ENCODE measurements at places on chromosomes 7 and 10. TPM values are rescaled to one million over a fixed set of nuclear protein-coding genes. Genes with fewer than 3 reads are reported as not detected.

GRCh38 chr7:155057076-155057475 lies 13.0 kb upstream of the HTR5A start:
- DNase-seq = no peak

The AASS gene
- total RNA-seq = 1.9 TPM

DNA sequence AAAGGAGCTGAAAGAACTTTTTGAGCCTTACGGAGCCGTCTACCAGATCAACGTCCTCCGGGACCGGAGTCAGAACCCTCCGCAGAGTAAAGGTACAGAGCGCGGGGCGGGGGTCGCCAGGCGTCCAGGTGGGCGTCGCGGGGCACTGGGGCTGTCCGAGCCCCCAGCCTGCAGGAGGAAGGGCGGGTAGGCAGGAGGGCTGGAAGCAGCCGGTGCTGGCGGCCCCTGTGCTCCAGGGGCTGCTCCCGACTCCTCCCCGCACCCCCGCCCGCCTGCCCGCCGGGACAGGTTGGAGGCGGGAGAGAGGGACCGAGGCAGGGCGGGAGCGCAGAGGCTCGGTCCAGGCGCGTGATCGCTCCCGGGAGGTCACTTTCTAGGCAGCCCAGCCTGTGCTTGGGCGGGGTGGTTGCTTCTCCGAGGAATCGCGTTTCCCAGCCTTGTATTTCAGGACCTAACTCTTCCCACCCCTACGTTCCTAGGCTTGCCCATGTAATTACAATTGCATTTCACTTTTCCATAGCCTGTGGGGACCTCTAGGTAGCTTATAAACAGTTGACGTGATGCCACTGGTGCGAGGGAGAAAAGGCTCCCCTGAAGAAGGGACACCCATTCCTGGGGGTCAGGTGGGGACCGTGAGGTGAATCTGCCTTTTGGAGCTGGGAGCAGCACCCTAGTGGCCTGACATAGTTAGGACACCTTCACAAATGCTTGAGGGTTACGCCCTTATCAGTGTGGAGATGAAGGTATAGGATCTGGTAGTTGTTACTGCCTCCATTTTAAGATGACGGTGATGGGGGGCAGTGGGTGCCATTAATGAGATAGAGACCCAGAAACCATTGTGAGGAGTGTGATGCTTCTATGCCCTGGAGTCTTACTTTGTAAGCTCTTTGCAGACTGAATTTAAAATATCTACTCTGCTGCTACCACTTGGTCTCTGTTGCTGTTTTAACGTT lies 148.2 kb downstream of the CELF2 start:
- DNase-seq = peak; percentile 84

The UPK3BL2 gene
- total RNA-seq = 8.2 TPM

GRCh38 chr10:100826983-100827818 lies 81.8 kb downstream of the PAX2 start:
- DNase-seq = peak; percentile 54

DNA sequence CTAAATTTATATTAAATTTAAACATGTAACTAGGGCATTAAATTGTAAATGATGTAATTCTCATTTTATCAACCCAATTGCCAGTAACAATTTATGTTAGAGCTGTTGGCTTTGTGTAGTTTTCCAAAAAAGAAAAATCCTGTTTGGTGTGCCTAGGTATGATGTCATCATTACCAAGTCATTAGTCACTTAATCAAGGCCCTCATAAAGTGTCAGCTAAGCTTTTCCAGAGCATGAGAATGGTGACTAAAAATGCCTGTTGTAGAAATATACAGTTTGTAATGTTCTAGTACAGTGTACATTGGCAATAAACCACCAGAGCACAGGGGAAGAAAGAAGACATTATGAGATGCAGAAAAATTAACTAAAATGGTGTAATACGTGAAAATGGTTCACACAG lies 593.8 kb upstream of the ANKRD30A start:
- no peak for DNase-seq

DNA sequence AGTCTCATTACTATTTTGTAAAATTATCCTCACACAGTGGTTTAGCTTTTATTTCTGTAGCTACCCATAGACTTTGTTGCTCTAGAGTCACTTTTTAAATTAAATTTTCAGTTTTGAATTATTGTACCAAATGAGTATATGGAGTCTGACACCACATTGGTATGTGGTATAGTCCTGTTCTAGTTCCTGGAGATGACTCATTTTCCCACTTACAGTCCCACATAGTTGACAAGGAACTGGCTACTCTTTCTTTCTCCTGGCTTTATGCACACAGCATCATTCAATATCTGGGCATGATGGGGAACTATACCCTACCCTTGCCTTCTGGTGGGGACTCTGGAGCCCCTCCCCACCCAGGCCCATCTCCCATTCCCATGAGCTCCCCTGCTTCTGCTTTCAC lies 92.6 kb upstream of the RAB11FIP2 start:
- DNase-seq = no peak

DNA sequence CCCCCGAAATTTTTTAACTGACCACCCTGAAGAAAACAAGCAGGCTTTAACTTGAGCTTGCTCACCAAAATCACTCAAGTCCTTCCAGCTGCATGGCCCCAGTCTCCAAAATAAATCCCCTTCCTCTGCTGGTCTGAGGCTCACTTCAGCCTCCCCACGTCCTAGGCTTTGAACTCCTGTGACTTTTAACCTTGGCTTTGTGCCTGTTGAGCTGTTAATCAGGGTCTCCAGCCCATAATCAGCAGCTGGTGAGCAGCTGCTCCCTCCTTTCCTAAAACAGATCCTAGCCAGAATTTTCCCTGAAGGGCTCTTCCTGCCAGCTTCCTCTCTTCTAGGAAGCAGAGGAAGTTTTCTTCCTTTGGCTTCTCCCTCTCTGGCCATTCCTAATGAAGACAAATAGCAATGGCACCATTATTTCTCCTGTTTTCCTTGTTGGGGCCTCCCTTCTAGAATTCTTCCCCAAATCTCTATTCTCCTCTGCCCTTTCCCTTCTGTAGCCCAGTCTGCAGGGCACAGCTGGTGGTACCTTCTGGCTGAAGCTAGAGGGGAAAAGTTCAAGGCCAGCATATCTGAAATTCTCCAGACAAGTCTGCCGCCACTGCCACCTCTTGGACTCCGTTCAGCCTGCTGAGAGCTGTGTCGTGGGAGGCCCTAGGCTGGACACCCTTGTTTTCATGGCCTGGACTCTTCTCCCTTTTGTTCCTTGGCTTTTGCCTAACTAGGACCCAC lies 152.1 kb downstream of the NOC3L start:
- DNase-seq = no peak

DNA sequence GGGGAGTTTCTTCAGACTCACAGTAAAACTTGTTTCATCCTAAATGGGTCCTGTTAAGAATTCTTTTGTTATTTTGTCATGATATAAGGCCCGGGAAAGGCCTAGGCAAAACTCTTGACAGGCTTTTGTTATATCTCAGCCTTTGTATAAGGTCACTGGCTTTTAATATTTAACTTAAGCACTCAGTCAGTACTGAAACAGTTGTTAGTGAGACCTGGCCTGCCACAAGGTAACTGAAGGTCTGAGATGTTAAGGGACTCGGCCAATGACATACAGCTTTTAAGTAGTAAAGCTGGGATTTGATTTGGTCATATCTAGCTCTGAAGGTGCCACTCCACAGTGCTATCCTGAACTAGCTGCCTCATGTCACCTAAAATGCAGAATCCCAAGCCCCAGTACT lies 57.2 kb upstream of the STEAP4 start:
- DNase-seq = no peak

GRCh38 chr7:37534893-37535610 lies 86.4 kb upstream of the ELMO1 start:
- no peak for DNase-seq

- DNase-seq = no peak
Observed at GRCh38 chr10:63421591-63421990, 44.2 kb downstream of the JMJD1C start.

The IFIT1B gene
- not detected for total RNA-seq

- DNase-seq = no peak
Observed at GRCh38 chr10:43193496-43194080, 55.3 kb downstream of the CSGALNACT2 start.

- DNase-seq = peak; percentile 28
Observed at GRCh38 chr10:128050936-128051335, 75.3 kb downstream of the MKI67 start.

The PPP1R3C gene
- total RNA-seq = 0.12 TPM

DNA sequence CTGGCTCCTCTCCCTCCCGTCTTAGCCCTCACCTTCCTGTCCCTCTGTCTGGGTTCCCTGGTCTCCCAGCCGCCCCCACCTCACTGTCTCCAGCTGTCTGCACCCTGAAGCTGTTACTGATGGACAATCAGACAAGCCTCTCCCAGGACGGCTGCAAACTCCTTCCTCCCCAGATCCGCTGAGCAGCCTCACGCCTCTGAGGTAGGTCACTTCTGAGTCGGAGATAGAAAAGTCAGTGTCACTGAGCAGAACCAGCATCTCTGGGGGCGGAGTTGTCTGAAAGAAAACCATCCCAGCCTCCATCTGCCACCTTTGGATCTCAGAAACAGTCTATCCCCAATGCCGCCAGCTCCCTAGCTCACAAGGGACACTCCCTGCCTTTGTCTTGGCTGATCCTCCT lies 27.4 kb downstream of the FAM241B start:
- DNase-seq = no peak

The IRF5 gene
- 1.4 TPM for total RNA-seq

DNA sequence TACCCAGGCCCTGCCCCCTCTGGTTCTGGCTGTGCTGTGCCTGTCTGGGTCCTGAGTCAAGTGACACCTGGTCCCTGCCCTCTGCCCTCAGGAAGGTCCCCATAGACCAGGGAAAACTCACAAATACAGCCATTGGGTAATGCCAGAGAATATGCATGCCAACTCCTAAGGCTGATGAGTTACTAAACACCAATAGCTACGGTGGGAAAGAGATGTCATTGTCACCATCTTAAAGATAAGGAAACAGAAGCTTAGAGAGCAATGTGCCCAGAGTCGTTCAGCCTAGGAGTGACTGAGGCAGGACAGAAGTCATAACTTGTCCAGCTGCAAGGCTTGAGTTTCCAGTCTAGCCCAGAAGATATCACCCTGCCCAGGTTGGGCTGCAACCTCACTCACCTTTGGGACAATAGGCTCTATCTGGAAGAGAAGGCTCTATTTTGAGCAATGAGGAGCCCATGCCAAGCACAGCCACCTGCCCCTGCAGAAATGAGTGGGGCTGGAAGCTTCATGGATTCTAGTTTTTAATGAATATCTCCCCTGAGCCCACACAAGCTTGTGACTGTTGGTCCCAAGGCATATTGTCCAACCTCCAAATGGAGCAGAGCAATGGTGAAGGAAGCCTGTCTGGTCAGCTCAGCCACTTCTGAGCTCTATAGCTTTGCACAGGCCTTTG lies 42.6 kb downstream of the ZNF273 start:
- DNase-seq = no peak

The GATA3 gene
- total RNA-seq = 3.7 TPM

GRCh38 chr7:32587411-32587948 lies 92.2 kb downstream of the AVL9 start:
- no peak for DNase-seq

The UROS gene
- total RNA-seq = 32.9 TPM

The HOXA3 gene
- not detected for total RNA-seq

- DNase-seq = no peak
Observed at GRCh38 chr7:42099066-42099465, 137.9 kb downstream of the GLI3 start.

- DNase-seq = no peak
Observed at GRCh38 chr7:73712773-73713172, 6.7 kb downstream of the STX1A start.

All from activated naive CD4-positive, alpha-beta T cell treated with anti-CD3 and anti-CD28 coated beads for 36 hours (primary cell).